ENCODE measurements at places on chromosomes 3 and 15.

- no peak for DNase-seq
These were observed 1278.5 kb downstream of the NSUN3 start for GRCh38 chr3:95341314-95341713.

GRCh38 chr3:175349168-175349567 lies 490.0 kb downstream of the NAALADL2 start:
- DNase-seq, result no peak

- DNase-seq, result no peak
These were observed 165.9 kb downstream of the POLR2M start for GRCh38 chr15:57872281-57873030.

- no peak for DNase-seq
These were observed 5.0 kb downstream of the GXYLT2 start for GRCh38 chr3:72892870-72893269.

- no peak for DNase-seq
These were observed 27.0 kb downstream of the SLC41A3 start for GRCh38 chr3:126056681-126057500.

DNA sequence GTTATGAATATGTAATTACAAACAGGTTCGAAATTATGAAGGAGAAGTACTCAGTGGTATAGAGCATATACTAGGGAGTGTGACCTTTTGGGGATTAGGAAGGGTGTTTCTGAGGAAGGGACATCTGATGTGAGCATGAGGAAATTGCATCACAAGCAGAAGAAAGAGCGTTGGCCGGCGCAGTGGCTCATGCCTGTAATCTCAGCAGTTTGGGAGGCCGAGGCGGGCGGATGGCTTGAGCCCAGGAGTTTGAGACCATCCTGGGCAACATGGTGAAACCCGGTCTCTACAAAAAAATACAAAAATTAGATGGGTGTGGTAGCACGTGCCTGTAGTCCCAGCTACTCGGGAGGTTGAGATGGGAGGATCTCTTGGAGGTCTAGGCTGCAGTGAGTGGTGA lies 6.9 kb downstream of the CMTM7 start:
- DNase-seq, result no peak

- no peak for DNase-seq
These were observed 5.8 kb downstream of the MAP2K5 start for GRCh38 chr15:67548236-67548852.

DNA sequence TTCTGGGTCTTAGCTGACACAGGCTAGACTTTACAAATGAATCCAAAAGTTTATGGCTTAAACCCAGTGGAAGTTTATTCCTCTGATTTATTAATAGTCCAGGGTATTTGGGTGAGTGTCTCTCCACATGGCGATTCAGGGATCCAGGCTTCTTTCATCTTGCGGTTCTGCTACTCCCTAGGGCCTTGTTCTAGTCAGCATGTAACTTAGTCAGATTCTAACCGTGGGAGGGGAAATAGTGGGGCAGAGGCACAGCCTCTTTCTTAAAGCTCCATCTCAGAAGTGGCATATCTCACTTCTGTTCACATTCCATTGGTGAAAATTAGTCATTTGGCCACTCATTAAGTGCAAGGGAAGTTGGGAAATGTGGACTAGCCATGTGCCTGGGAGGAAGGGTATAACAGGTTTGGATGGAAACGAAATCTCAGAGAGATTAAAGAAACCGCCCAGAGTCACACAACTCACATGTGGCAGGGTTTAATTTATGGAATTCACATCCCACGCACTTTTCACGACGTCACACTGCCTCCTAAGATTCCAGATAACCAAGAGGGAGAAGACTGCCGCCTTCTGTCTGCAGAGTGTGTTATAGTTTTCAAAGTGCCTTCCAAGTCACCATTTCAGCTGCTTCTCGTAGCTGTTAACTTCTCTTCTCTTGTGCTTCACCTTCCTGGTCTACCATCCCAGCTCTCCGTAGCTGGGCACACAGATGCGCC lies 11.4 kb upstream of the RASGRF1 start:
- DNase-seq, result no peak

DNA sequence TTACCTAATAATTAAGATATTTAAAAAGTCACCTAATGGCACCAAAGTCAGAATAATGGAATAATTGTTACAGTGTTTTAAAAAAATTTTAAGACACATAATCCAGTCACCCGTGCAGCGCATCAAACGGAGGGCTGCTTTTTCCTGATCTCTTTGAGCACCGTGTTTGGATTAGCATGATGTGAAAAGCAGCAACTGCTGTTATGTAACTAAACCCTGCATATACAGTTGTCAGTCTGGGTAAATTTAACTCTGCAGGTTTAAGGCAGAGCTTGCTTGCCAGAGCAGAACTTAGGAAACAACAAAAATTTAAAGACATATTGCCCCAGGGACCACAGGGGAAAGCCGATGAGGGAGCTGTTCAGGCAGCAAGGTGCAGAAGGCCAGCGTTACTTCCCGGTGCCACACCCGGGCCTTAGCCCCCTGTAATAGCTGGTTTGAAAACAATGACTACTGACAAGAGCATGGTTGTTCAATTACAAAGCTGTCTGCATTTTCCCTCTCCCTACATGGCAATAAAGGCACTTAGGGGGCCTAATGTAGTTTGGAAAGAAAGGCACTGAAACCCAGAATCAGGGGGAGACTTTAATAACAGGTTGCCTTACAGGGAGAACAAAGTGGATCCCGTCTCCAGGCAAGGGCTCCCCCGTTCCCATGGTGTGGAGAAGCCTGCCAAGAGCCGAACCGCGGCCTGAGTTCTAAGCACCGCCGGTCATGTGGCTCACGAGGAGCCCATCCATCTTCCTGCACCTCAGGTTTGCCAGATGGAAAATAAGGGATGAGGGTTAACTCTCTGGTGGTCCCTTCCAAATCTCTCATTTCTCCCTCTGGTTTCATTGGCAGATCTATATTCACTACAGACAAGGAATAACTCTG lies 32.2 kb downstream of the RORA start:
- DNase-seq, result no peak

DNA sequence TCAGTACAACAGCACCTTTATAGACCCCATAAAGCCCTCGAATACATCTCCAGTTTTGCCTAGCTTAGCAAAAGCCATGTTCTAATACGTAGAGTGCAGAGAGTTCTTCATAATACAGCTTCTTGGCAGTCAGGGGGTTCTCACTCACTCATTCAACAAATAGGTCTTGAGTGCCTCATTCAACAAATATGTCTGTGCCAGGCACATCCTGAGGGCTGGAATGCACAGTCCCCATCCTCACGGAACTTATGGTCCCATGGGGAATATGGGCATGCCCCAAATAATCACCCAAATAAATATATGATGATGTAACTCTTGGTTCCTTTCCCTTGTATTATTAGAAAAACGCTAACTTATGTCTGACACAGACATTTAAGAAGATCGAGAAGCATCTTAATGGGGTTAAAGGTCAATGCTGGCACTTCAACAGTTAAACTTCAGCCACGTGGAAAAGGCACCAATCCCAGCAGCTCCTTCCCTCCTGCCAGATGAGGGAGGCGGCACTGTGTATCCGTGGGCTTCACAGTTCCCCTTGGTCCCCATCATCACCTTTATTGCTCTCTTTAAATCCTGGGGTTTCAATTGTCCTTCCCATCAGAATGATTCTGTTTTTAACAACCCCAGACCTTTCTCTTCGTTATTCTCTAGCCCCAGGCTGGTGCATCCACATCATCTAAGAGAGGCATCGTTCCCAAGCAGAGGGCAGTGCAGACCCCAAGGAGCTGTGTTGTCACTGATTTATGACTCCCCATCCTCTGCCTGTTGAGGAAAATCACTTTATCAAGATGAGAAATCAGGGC lies 18.9 kb upstream of the SEMA5B start:
- DNase-seq, result no peak

DNA sequence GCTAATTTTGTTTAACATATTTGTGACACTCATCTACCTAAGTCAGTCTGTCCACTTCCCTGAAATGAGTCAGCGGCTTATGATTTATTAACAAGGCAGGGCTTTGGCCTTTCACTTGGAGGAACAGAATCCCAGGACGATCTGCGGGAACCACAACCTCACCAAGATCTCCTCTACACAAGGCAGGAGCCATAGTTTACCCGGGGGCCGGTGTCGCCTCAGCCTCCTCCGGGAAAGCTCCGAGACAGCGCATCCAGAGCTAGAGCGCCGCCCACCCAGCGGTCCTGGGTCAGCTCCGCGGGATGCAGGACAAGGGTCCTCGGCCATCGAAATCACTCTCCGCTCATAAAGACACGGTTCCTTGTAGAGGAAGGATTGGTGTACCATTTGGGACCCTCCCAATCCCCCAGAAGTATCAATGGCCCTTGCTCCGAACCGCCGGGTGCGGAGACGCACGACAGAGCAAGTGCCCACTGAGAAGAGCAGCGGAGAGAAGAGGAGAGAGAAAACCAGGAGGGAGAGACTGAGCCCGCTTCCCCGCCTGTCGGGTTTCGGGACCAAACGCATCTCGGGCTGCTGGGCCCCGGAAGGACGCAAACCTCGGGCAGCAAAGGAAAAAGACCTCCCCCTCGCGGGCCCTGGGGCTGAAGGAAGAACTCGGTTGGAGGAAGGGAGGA lies 13.1 kb upstream of the ALCAM start:
- DNase-seq, result no peak

- no peak for DNase-seq
These were observed 369.6 kb downstream of the OTOL1 start for GRCh38 chr3:161866176-161866575.

DNA sequence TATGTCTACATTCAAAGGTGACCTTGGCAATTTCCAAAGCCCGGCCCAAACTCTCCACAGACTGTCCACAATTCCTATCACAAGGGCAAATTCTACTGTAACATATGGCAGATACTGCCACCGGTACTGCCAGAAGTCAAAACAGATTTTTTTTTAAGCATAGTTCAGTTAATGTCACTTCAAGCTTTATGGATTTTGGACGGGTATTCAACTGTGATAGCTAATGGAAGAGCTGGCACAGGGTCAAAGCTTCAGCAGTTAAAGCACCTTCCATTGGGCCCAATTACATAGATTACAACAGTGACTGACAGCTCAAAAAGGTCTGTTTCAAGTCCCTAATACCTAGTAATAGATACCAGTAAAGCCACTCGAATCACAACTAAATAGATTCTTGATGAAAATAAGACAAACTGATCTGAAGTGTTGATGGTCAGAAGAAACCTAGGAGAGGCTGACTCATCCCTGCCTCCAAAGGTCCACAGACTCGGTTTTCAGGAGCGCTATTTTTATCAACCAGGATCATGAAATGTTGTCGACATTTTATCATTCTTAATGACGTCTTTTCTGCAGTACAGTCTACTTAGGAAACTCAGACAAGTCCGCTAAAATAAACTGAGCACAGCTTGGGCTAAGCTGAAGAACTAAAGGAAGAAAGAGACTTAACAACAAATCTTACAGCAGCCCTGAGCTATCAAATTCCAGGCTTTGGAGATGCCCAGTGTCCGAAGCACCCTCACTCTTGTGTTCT lies 38.7 kb downstream of the ANXA2 start:
- DNase-seq, result peak; percentile 37

DNA sequence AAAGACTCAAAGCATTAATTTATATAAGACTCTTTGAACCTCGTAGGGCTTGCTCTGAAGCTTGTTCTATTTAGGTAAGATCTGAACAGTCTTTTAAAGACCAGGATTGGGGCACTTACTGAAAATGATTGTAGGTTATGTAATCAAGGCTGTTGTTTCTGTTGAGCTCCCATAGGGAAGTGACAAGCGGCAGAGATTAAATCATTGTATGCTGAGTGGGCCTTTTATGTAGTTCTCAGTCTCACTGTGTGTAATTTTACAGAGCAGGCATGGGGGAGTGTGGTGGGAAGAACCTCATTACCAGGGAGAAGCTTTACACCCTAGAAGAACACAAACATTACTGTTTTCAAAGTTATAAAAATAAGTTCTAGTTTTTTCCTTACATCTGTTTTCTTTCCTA lies 160.0 kb upstream of the SNTN start:
- DNase-seq, result no peak

DNA sequence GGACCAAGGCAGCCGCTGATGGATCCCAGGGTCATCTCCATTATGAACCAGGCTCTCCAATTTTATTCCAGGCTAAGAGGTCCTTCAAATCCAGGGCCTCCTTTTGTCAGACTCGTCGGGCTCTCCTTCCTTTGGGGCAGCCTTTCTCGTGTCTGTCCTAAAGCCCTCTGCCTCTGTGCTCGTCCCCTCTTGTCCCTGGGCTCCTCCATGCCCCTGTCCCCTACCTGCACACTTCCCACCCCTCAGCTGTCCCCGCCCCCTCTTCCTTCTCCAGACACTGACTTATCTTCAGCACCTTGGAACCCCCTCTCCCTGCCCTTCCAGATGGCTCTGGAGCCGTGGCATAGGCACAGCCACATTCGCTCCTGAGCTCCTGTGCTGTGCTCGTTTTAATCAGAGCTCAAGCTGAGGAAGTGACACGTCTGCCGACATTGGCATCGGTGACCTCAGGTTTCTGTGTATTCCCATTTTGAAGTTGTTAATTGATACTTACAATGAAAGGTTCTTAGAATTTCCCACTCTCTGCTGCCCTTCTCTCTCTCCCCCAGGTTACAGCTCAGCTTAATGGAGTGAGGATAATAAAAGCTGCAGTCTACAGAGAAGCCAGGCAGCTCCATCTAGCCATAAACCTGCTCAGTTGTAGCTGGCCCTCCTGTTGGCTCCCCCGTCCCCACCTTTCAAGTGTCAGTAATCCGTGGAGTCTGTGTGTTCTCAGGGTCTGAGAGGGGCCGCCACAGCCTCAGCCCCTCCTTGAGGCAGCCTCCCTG lies 51.1 kb upstream of the SEC22A start:
- no peak for DNase-seq

GRCh38 chr3:185283374-185283935 lies 29.6 kb upstream of the EHHADH start:
- no peak for DNase-seq

GRCh38 chr3:166570102-166570501 lies 732.9 kb upstream of the BCHE start:
- DNase-seq, result no peak

- no peak for DNase-seq
These were observed 342.1 kb upstream of the ATP11B start for GRCh38 chr3:182450942-182451787.

- no peak for DNase-seq
These were observed 82.8 kb upstream of the CDV3 start for GRCh38 chr3:133490468-133491351.

GRCh38 chr3:167783781-167784180 lies 48.3 kb downstream of the SERPINI1 start:
- DNase-seq, result no peak

GRCh38 chr15:68256675-68257450 lies 20.7 kb upstream of the FEM1B start:
- peak; percentile 75 for DNase-seq

DNA sequence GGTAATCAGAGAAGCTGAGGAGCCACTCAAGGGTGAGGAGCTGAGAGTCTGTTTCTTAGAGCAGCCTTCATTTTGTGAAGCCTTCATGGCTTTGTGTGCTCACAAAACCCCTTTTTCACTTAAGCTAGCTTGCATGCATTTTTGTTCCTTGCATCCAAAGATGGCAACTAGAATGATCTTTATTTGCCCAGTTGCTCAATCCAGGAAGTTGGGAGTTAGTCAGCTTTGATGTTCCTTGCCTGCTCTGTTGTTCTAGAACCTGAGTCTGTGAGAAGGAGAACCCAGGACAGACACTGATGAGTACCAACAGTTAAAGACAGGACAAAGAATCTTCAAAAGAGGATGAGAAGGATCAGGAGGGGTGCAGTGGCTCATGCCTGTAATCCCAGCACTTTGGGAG lies 81.8 kb downstream of the IL20RB start:
- DNase-seq, result no peak

GRCh38 chr15:76342382-76343201 lies 6.0 kb downstream of the ISL2 start:
- DNase-seq, result no peak

All from fibroblast of skin of left quadriceps (primary cell).